ENCODE measurements at places on chromosomes 1 and 21.
A peak's percentile ranks its signal among the peaks of the same experiment; 100 is the strongest.

DNA sequence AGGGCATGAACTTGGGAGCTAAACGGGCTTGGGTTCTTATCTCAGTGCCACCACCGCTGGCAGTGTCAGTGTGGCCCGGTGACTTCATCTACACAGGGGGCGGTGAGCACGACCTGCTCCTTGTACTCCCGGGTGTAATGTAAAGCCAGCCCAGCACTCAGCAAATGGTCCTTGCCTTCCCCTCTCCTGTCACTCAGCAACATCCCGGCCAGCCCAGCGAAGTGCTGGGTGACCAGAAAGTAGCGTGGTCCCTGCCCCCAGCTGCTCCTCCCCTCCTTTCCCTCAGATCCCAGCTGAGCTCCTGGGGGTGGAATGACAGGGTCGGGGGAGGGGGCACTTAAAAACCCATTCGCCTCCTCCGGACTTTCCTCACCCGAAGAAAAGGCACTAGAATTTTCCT is 7.2 kb downstream of the KCNN3 start:
- no peak for DNase-seq

DNA sequence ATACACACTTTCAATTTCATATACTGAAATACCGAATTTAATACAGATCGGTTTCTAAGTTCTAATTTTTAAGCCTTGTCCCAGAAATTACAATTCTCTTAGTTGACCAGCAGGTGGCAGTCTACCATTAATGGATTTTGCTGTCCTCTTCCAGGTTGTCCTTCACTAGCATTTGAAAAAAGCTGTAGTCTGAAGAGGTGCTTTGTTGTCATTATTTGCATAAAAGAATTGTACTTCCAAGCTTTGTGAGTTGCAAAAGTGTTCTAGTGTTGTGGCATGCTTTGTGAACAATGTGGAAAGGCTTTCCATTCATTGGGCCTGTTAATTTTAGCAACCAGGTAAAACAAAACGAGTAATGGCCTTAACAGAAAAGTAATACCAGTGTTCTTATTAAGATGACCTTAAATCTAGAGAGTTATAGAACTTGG is 193.6 kb downstream of the RPS6KC1 start:
- peak; percentile 77 for DNase-seq

- DNase-seq: no peak
Observed at GRCh38 chr1:234702342-234703000, 92.5 kb upstream of the IRF2BP2 start.

DNA sequence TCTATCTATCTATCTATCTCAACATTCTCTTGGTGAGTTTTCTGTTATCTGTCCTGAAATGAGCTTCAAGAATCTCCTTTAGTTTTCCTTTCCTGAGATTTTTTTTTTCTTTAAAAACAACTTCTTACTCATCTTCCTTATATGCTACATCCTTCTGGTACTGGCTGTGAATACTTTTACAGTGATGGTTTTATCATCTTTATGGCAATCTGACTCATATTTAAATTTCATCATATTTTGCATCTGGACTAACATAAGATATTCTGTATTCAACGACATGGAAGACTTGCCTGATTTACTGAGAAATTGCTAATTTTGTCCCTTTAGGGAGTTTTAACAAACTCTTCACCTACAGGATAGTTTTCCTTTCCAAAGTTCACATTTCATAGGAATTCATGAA is 33.0 kb downstream of the PDE4B start:
- DNase-seq: no peak

DNA sequence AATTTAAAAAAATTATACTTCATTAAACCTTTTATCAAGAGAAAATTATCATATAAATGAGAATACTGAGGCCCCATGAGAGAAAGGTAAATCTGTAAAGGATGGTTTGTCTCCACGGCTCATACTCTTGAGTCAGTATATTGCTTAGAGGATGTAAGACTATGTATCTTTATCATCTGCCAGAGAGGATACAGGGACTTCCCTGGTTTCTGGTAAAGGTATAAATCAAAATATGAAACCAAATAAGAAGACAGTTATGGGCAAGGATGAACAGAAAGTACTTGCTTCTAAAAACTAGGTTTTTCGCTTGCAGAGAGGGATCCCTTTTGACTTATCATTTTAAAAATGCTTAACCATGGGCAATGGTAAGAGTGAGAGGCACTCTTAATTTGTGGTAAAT is 112.4 kb downstream of the POU2F1 start:
- no peak for DNase-seq

GRCh38 chr21:34260277-34261008 is 103.4 kb upstream of the KCNE2 start:
- DNase-seq: no peak

- DNase-seq: no peak
Observed at GRCh38 chr1:207365063-207365462, 43.6 kb downstream of the CD55 start.

- DNase-seq: no peak
Observed at GRCh38 chr1:160651433-160652064, 4.7 kb upstream of the SLAMF1 start.

- no peak for DNase-seq
Observed at GRCh38 chr1:116357487-116357886, 15.6 kb upstream of the ATP1A1 start.

- no peak for DNase-seq
Observed at GRCh38 chr1:14578156-14578555, 20.3 kb upstream of the KAZN start.
